ENCODE measurements at places on chromosomes 16 and 17.

- no peak for DNase-seq
Observed at GRCh38 chr16:52515068-52515671, 31.8 kb downstream of the TOX3 start.

GRCh38 chr17:49580055-49580721 is 4.5 kb downstream of the NXPH3 start:
- DNase-seq, result no peak

- no peak for DNase-seq
Observed at GRCh38 chr17:2210726-2211125, 92.9 kb downstream of the SMG6 start.

GRCh38 chr17:63840591-63841349 is 1.7 kb downstream of the SMARCD2 start:
- DNase-seq, result no peak

DNA sequence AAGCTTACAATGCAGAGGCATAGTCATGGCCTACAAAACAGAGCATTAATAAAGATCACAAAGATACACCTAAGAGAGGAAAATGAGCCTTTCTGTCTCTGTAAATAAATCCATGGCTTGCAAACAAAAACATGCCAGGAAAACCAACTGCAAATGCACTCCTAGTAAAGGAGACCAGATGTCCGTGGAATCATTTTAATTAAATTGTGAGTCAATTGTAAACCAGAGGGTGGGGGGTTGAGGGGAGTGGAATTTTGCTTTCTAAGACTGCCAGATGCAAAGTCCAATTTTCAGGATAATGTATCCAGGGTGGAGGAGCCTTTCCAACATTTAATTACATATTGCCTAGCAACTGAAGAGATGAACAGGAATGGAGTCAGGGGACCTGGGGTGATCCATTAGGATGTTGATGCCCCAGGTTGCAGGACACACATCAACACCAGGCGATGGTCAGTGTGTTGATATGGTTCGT is 390.3 kb upstream of the CCL2 start:
- no peak for DNase-seq

- no peak for DNase-seq
Observed at GRCh38 chr16:31920373-31920772, 46.8 kb downstream of the ZNF267 start.

GRCh38 chr17:34645594-34645993 is 66.2 kb downstream of the TMEM132E start:
- no peak for DNase-seq

All from T-helper 22 cell (primary cell).